ENCODE measurements at places on chromosomes 6 and 20. TPM values are rescaled to one million over a fixed set of nuclear protein-coding genes. Genes with fewer than 3 reads are reported as not detected.

Gene MAS1
- 0.49 TPM for total RNA-seq

Gene TMEM63B
- total RNA-seq, result 32.4 TPM

DNA sequence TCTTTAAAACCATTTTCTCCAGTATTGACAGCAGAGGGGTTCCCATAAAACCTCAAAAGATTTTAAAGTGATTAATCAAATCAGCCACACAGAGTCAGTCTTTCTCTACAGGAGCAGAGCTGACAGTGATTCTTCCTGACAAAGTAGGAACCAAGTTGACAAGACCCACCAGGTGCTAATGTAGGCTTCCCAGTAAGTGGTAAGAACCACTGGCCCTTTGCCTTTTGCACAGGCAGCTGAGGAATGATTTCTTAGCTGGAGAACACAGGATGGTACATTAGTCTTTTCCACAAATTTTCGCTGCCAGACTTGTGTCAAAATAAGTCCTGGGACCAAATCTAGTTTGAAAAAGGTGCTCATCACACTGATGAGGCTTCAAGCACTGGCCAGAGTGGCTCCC lies 95.8 kb downstream of the ARMC2 start:
- no peaks in the 10 kb centered on the region for H3K36me3 ChIP-seq
- no peaks in the 10 kb centered on the region for H3K27me3 ChIP-seq
- H3K27ac ChIP-seq, result peak overlapping the region; percentile 89
- no peak overlapping the region for H3K4me3 ChIP-seq

GRCh38 chr6:155054491-155055250 lies 59.6 kb downstream of the TIAM2 start:
- no peak for DNase-seq
- no peaks in the 10 kb centered on the region for H3K4me1 ChIP-seq
- no peaks in the 10 kb centered on the region for H3K36me3 ChIP-seq
- no peaks in the 10 kb centered on the region for H3K27me3 ChIP-seq

- H3K27ac ChIP-seq, result no peak overlapping the region
- no peak overlapping the region for H3K4me3 ChIP-seq
- H3K27me3 ChIP-seq, result no peaks in the 10 kb centered on the region
- no peaks in the 10 kb centered on the region for H3K36me3 ChIP-seq
Measured at GRCh38 chr6:22471132-22471690, 98.2 kb upstream of the HDGFL1 start.

- H3K27ac ChIP-seq, result no peak overlapping the region
- H3K27me3 ChIP-seq, result no peaks in the 10 kb centered on the region
- DNase-seq, result no peak
- H3K4me1 ChIP-seq, result no peaks in the 10 kb centered on the region
Measured at GRCh38 chr20:39107741-39108140, 145.6 kb downstream of the DHX35 start.
